ENCODE measurements at places on chromosomes 5 and 9.

DNA sequence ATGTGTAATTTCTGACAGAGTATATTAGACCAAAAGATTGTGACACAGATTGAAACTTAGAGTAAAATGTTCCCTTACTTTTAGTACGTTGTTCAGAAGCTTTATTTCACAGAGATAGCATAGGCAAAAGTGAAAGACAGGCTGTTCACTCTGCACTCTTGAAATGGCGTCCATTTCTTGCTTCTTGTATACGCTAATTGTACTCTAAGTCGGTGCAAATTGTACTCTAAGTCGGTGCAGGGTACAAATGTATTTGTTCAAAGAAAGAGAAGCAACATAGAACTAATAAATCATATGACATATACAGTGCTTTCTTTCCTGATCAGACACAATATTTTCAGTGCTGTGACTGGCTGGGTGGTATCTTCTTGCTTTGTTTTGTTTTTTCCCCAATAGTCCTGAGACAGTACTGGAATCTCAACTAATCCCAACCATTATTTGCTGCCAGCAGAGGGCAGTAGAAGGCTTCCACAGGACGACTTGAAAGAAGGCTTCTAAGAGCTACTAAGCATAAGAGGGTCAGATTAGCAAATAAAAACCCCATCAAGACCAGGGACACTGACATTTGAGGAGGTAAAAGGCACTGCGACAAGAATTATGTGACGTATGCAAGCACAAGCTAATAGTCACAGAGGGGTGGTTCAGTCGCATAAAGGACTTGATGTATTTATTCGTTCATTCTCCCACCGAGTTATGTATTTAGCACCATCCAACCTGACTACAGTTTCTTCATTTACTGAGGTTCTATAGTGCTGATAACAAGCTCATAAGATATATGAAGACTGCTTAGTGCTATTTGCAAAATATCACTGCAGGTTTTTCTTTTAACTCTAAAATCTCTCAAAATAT lies 831.8 kb downstream of the TAF11L14 start:
- DNase-seq = no peak

DNA sequence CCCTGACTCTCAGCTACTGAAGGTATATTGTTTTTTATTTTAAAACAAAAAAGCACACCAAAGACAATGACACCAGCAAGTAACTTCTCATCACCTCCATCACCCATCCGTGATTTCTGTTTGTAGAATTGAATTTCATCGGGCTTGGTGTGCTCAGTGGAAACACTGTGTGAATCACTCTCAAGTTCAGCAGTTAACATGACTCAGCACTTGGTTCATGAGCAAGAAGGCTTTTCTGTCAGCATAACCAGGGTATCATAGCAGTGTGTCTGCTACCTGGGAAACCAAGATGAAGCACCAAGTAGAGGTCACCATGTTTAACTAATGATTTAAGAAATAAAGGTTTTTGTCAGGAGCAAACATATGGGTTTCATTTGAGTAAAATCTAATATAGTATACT lies 123.7 kb downstream of the INSYN2B start:
- DNase-seq = no peak

GRCh38 chr5:6328173-6328572 lies 50.2 kb downstream of the MED10 start:
- DNase-seq = no peak

DNA sequence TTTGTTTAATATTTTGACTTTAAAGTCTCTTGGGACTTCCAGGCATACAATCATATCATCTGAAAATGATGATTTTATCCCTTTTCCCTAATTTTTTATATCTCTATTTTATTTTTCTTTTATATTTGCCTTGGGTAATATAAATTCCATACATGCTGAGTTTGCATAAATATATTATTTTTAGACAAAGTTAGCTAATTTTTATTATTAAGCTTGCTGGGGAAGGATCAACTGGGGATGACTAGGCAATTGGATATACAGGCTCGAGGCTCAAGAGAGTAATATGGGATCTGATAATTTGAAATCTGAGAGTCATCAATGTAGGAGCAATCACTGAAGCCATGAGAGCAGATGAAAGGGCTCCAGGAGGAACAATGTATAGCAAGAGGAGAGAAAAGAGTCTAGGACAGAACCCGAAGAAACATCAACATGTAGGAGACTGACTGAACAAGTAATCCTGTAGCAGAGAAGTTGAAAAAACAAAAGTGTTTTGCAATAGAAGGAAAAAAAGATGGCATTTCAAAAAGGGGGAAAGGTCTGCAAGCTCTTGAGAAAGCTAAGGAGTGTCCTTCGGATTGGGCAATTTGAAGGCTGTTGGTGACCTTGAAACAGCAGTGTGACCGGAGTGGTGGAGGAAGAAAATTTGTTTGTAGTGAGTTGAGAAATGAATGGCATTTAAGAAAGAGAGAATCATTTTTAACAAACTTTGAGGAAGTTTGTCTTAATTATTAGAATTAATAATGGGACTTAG lies 17.0 kb upstream of the RHOBTB3 start:
- no peak for DNase-seq

- DNase-seq = no peak
Measured at GRCh38 chr9:90841615-90842014, 40.0 kb downstream of the SYK start.

- DNase-seq = no peak
Measured at GRCh38 chr9:16499892-16500291, 370.6 kb downstream of the BNC2 start.

GRCh38 chr5:36874465-36874864 lies 2.1 kb upstream of the NIPBL start:
- no peak for DNase-seq

DNA sequence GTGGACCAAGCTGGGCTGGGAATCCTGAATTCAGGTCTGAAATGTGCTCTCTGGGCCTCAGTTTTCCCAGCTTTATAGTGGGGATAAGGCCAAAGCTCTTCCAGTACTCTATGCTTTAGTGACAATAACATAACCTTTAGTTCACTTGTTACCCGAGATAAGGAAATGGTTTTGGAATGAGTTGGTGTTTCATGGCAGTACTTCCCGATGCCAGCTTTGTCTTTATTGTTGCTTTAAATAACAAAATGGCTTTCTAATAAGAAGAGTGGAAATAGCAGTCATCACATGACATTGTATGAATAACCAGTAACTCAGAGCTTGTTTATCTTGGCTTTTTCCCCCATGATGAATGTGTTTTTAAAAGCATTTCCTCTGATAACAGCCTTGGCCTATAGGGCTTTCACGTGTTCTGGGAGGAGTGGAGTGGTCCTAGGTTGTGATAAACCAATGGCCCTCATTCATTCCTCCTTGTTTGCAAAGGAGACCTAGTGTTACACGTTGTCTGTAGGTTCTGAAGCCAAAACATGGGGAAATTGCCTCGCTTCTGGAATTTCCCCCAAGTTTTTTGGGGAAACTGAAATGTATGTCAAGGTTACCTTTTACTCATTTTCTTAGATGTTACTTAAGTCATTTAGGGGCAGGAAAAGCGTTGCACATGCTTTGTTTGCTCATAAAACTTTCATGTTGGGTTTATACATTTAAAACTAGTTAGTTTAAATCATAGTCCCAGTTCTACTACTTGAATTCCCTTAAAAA lies 53.7 kb downstream of the ZNF618 start:
- no peak for DNase-seq

DNA sequence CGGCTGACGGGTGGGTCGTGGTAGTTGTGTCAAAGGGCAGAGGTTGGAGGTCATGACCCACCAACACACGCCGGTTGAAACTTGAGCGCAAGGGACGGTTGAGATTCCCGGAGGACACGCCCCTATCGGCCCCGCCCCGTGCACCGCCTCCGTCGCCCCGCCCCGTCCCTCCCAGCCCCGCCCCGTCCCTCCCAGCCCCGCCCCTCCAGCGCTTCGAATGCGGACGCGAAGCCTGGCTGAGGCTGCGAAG lies 226 bp upstream of the RANBP17 start:
- no peak for DNase-seq

DNA sequence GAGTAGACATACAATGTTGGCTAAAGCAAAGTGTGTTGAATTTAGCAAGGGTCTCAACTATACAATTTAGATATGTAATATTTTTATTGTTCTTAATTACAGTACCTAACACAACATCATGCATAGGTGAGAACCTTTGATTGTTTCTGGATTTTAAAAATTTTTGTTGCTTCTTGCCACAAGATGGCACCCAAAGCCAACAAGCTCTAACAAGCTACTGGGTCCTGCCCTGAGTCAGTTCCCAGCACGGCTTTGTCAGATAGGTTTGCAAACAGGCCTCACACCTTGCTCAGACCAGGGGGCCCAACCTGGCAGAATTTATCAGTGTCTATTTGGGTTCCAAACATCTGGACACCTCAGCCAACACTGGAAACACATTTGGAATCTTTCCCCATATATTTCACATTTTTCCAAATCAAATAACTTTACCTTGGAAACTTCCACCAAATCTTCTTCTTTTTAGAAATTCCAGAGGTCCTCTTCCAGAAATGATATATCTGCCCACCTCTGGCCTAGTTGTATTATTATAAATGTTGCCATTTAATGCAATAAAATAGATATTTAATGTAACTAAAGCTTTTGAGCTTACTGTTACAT lies 49.5 kb upstream of the EGFLAM start:
- DNase-seq = no peak

DNA sequence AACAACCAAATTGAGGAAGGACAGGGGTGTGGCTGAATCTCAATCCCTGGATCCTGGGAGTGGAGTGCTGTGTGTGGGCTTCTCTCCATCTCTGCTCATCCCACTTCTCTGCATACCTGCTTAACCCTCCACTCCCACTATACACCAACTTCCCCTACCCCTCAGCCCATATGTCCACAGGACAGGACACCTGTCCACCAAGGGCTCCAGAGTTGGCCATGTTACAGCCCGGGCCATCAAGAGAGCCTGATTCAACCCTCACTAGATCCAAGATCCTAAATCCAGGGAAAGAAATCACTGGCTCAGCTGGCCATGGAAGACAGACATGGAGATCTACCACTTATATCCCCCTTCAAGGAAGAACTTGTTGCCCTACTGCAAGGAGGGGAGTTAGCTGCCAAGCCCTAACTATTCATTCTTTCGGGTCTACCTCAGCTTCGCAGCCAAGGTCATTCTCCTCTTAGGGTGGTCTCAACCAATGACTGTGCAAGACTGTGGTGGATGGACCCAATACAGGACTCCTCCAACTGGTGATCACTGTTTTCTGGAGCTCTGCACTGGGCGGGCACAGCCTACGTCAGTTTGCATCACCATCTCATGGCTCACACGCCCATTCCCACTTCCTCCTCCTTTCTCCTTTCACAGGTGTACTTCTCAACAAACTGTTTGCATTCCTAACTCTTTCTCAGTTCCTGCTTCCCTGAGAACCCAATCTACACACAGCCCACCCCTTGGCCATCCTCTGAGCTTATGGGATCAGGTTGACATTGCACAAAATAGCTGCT lies 53.7 kb upstream of the ZBTB43 start:
- DNase-seq = no peak

- no peak for DNase-seq
Measured at GRCh38 chr9:122125509-122126330, 32.6 kb upstream of the TTLL11 start.

DNA sequence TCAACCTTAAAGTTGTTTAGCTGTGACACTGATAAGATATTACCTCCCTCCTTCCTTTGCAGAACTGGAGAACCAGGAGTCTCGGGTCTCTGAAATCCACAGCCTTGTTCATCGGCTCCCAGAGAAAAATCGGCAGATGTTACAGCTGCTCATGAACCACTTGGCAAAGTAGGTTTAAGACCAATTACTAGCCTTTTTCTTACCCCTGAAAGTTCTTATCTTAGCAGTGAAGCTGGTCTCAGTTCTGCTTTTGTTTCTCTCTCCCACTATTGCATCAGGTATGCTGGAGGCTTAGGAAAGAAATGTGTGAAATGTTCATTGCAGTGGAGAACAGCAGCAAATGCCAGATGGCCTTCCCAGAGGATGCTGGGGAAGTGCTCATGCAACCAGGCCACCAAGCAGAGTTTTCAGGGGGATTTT lies 287.4 kb downstream of the ARHGAP26 start:
- no peak for DNase-seq

DNA sequence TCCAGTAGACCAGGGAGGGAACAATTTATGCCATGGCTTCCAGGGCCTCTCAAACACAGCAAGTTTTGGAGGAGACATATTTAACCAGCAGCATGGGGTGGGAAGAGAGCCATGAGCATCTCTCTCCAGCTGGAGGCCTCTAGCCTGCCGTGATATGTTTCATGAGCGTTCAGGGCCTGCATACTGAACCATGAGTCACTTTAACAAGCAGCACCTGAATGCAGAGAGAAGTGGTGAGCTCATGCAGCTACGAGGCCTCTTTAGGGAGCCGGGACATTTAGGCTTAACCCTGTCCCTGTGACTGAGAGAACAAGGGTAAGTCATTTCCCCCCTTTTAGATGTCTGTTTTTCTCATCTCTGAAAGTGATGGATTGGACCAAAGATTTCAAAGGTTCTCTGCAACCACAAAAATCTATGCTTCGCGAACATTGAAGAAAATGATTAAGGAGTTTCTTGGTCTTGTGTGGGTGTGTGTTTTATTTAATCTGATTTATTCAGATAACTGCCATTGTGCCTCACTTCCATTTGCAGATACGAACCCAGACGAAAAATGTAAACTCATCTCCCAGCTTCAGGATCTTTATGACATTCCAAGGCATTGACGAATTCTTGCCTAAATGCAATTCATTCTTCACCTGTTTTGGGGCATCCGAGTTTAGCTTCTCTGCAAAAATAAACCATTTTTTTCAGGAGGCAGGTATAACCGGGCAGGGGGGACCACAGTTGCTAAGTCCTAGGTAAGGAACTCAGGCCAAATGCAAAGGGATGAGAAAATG lies 157.0 kb downstream of the GABBR2 start:
- DNase-seq = no peak

- DNase-seq = no peak
Measured at GRCh38 chr9:98766586-98766985, 29.8 kb downstream of the ANKS6 start.

GRCh38 chr9:23307731-23308513 lies 518.1 kb downstream of the ELAVL2 start:
- DNase-seq = no peak

DNA sequence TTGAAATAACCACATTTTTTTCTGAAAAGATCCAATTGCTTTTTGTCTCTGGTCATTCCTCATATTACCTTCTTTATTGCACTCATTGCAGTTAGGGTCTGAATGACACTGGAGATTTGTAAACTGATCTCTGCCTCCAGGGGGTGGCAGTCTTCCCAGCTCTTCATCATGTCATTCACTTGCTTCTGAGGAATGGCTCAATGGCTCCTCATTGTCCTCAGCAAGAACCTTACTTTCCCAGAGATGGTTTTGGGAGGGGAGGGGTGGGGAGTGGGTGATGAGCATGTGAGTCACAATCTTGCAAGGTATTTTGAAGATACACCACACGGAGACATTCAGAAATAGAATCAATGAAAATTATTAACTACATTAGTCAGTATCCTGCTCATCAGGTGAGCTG lies 159.8 kb upstream of the GAS1 start:
- no peak for DNase-seq

GRCh38 chr9:97938081-97938644 lies at the start of gene HEMGN:
Gene HEMGN (minus strand): TSS chr9:97938172. CDS start chr9:97938136, 36 bp downstream.
- DNase-seq = no peak

GRCh38 chr5:131644822-131645221 lies 9.8 kb upstream of the RAPGEF6 start:
- no peak for DNase-seq

- no peak for DNase-seq
Measured at GRCh38 chr9:34590381-34591247, 1.1 kb upstream of the CNTFR start.
